ENCODE measurements at places on chromosomes 4 and X. TPM values are rescaled to one million over a fixed set of nuclear protein-coding genes. Genes with fewer than 3 reads are reported as not detected.

The P2RY8 gene
- 0.81 TPM for polyA plus RNA-seq

The RAB41 gene
- polyA plus RNA-seq, result not detected

The FGFBP1 gene
- polyA plus RNA-seq, result 0.89 TPM

The ADRA2C gene
- polyA plus RNA-seq, result not detected

The DTHD1 gene
- polyA plus RNA-seq, result 0.01 TPM

The GLOD5 gene
- 12.9 TPM for polyA plus RNA-seq

The LRRC66 gene
- 13.2 TPM for polyA plus RNA-seq

The TAB3 gene
- 7.4 TPM for polyA plus RNA-seq

The NLGN3 gene
- polyA plus RNA-seq, result 0.79 TPM

The GYPE gene
- not detected for polyA plus RNA-seq

The DAPP1 gene
- 2.4 TPM for polyA plus RNA-seq

Data from small intestine (tissue), 16 donors.